NCI-H1694 treated with DMSO at 0.1 percent for 48 hours (cell line): ENCODE measurements at places on chromosomes 3 and 15.

GRCh38 chr3:59839810-59840515, 790.1 kb upstream of the CFAP20DC start:
- no peak for DNase-seq

GRCh38 chr3:187014417-187014864, 84.1 kb downstream of the ST6GAL1 start:
- no peak for DNase-seq

GRCh38 chr15:67068710-67069400, 3.5 kb downstream of the SMAD3 start:
- no peak for DNase-seq

- no peak for DNase-seq
These were observed 1.4 kb downstream of the MAPK6 start for GRCh38 chr15:52020221-52021085.

GRCh38 chr15:80211976-80212375, 40.0 kb downstream of the CTXND1 start:
- DNase-seq: no peak

- DNase-seq: no peak
These were observed 58.9 kb downstream of the ITGA11 start for GRCh38 chr15:68373028-68373427.

GRCh38 chr3:185215873-185216606, 37.8 kb downstream of the EHHADH start:
- no peak for DNase-seq

DNA sequence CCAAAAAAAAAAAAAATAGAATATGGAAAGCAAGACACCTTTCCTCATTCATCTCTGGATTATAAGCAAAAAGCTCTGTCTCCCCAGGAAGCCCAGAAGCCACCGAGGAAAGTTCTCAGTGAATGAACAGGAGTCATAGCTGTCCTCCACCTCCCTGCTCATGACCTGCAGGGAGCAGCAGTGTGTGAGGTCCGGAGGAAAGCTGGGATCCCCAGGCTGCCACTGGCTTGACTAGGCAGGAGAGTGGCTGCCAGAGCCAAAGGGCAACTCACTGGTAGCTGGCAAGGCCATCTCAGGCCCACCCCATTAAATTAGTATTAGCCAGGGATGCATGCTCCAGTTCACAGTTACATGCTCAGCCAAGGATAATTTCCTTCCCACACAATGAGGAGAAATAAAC, 191.6 kb upstream of the STT3B start:
- no peak for DNase-seq

DNA sequence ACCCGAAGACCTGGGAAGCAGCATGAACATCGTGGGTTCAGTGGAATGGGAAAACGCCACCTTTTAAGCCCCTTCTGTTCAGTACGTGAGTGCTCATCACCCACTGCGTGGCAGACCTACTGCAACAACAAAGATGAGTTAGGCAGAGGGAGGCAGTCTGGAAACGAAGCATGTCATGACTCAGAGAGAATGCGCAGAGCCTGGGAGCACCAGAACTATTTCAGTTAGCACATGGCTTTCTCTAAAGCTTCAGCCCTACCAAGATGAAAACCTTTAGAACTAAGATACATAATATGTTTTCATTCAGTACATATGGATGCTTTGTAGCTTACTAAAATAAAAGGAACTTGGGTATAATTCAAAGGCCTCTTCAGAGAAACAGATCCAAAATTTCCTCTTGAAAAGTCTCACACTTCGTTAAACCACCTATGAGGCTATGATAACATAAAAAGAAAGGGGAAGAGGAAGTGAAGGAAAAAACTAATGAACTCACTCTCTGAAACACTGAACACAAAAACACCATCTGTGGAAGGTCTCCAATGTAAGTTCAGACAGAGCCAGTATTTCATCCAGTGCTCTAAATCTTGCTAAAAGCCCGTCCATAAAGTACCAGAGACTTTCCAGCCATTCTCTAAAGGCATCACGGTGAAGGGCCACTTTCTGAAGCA, 140.1 kb downstream of the OCA2 start:
- no peak for DNase-seq

DNA sequence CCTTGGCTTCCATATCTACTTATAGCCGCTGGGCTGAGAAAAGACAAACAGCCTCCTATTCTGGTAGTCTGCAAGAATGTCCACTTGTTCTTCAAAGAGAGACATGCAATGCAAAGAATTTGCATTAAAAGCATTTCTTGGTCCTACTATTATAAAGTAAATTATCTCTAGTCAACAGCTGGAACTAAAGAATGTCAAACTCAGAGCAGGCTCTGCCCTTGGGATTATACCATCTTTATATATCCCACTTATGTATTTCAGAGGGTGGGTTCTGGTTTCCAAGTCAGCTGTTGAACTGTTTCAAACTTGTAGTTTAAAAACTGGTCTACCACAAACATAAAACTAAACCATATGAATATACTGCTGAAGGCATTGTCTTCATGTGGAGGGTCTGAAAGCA, 7.0 kb upstream of the ACTC1 start:
- no peak for DNase-seq

- DNase-seq: peak; percentile 43
These were observed 18.5 kb downstream of the LIMD1 start for GRCh38 chr3:45612918-45613602.

DNA sequence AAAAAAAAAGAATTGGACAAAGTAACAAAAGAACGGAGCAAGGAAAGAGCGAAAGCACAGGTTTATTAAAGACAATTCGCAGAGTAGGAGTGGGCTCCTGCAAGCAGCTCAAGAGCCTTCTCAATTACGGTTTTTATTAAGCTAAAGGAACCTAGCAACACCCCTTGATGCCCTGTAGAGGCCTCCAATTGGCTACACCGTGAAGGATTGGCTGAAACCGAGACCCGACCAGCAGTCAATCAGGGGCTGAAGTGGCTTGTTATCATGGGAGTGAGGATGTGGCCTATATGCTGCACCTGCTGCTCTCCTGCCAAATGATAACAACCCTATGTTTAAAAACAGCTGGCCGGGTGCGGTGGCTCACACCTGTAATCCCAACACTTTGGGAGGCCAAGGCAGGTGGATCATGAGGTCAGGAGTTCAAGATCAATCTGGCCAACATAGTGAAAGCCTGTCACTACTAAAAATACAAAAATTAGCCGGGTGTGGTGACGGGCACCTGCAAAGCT, 20.4 kb upstream of the AP3B2 start:
- DNase-seq: no peak

GRCh38 chr15:74789171-74789631, 7.3 kb downstream of the CSK start:
- DNase-seq: no peak

DNA sequence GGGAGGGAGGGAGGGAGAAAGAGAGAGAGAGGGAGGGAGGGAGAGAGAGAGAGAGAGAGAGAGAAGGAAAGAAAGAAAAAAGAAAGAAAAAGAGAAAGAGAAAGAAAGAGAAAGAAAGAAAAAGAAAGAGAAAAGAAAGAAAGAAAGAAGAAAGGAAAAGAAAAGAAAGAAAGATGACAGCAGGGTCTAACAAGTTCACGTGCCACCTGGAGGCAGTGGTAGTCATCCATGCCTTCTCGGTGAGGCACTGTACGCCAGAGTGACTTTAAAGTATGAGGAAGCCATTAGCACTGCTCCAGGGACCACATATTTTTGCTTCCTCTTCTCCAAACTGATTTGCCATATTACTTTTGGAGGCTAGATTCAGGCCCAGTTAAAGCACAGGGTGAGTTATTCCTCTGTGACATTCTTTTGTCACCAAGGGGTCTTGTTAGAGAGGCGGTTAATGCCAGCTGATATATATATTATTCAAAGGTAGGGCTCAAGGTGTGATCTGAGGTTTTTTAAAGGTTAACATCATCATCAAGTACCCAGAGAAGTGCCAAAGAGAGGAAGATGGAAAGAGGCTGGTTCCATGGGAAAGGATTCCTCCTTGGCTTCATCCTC, at the start of gene HTR3D:
HTR3D (plus strand) TSS at position 556 of the 606 bp plus-strand sequence; CDS start at position 556, 0 bp downstream.
- DNase-seq: no peak

DNA sequence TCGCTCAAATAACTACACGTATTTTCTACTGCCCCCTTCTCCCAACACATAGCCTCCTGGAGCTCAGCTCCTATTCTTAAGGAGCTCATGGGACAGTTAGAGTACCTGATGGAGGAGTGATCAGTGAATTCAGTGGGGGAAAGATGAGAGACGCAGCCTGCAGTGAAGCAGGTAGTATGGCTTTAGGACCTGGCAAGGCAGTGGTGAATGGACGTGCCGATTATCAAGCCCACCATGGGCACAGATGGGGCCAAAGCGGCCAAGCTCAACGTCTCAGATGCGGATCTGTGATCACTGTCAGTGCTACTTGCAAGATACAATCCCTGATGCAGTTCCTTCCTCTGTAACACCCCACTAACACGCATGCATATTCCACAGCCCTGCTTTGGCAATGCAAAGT, 45.8 kb upstream of the ATP2B2 start:
- DNase-seq: no peak

DNA sequence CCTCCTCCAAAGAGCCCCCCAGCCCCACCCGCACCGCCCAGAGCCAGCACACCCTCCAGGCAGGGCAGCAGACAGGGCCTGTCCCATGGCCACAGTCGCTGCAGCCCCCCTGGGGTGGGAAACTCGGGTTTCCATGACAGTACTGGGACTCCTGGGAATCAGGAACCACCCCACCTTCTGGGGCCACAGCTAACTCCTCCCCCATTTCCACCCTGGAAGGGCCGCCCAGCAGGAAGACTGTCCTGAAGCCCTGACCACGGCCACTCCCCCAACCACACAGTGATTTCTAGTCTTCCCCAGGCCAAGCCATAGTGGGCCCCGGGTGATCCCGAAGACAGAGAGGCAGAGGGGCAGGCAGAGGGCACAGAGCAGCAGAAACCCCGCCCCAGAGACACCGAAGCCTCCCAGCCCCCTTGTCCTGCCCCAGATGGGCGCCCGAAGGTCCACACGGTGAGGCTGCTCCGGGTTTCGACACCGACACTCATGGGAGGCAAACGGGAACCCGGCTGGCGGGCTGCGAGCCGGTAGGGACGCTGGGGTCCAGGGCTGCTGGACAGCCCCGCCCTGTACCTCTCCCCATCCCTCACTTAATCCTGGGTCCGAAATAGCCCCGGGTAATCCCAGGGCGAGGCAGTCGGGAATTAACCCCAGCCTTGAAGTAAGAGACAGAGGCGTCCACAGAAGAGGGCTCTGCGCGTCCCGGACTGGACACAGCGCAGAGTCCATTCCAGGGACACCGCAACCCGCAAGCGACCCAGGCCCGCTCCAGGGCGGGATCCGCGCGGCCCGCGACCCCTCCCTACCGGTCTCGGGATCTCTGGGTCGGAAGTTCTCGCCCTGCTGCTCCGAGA, 138.4 kb downstream of the NUP210 start:
- no peak for DNase-seq

GRCh38 chr3:16548721-16549120, 35.2 kb upstream of the RFTN1 start:
- no peak for DNase-seq

- no peak for DNase-seq
These were observed 322.0 kb downstream of the MFSD1 start for GRCh38 chr3:159123877-159124276.

GRCh38 chr3:158727206-158728060, 4.8 kb downstream of the RARRES1 start:
- DNase-seq: peak; percentile 77

DNA sequence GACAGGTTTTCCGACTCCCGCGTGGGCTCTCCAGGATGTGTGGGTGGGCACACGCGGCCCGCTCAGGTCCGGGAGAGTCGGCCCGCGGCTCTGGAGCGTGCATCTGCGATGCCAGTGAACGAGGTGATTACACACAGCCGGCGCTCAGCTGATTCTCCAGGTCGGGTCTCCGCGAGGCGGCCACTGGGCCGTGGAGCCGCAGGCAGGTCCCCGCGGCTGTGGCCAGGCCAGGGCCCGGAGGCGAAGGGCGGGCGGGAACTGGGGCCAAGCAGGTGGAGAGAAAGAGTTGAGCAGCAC, 13.2 kb downstream of the PAK6 start:
- DNase-seq: no peak

- DNase-seq: no peak
These were observed 106.4 kb upstream of the SLC2A2 start for GRCh38 chr3:171132873-171133272.

GRCh38 chr3:37980462-37981347, 9.9 kb upstream of the VILL start:
- no peak for DNase-seq

DNA sequence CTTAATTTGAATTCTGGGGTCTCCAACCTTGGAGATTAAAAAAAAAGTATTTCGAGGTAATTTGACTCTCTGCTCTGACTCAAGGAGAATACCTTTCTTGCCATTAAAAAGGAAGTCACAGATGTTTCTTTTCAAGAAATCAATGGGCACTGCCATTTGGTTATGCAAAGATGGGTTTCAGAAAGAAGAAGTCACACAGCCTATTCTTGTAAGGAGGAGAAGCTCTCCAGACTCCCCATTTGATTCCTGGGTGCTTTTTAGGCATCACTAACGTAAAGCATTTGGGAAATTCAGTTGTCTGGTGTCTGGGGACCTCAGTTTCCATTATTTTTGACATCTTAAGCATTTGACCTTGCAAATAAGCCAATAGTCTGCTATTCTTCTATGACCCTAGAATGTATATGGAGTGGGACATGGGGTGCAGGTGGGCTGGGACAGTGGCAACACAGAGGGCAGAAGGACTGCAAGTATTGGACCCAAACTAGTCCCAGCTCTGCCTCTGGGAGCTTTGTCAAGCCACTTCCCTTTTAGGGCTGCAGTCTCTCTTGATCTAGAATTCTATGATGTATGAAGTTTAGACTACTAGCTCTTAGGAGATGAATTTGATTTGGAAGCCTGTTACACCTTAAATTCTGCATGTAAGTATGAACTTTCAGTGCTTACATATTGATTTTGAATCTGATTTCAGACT, 27.8 kb downstream of the IL5RA start:
- DNase-seq: no peak

DNA sequence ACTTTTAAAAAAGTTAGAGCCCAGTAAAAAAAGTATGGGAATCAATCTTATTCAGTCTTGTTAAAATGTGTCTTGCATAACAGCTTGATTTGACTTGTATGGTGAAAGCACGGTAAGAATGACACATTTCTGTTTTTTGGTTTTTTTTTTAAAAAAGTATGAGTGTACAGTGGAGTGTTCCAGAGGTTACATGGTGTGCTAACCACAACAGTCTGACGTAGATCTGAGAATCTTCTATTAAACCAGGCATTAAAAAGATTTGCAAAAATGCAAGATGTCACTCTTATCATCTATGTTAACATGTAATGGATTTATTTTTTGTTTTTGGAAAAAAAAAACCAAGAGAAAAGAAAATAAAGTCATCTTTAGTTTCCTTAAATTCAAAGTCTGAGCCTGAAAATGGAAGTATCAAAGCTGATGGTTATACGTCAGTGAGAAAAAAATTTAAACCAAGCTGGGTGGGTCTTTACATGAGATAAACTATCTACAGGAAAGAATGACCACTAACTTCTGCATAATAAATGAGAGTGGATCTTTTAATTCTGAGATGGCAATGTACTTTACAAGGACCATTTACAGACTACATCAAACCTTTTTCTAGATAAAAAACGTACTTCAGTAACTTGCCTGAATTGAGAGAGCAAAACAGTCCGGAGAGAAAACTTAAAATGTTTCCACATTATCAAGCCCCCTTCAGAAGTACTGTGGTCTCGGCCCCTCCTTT, 1.6 kb downstream of the GABPB1 start:
- DNase-seq: no peak
